Left ventricle myocardium inferior (tissue), 1 donor: ENCODE measurements at places on chromosomes 2 and 18. TPM values are rescaled to one million over a fixed set of nuclear protein-coding genes. Genes with fewer than 3 reads are reported as not detected.

The FOXI3 gene
- total RNA-seq: not detected

The SMIM21 gene
- not detected for total RNA-seq

The PCARE gene
- total RNA-seq: 0.74 TPM

The ODC1 gene
- 41.7 TPM for total RNA-seq

The HOXD13 gene
- not detected for total RNA-seq

The PHOSPHO2 gene
- 3.2 TPM for total RNA-seq

The RBM44 gene
- 0.27 TPM for total RNA-seq

The AMER3 gene
- total RNA-seq: not detected

The CACNB4 gene
- 0.25 TPM for total RNA-seq

The FBXO11 gene
- 34.7 TPM for total RNA-seq

The SMAD7 gene
- 19.3 TPM for total RNA-seq

The CABYR gene
- not detected for total RNA-seq

The SERPINB3 gene
- not detected for total RNA-seq

The LRP1B gene
- total RNA-seq: 0.08 TPM

The PPIL3 gene
- total RNA-seq: 27.3 TPM

The NT5DC4 gene
- not detected for total RNA-seq

The TCF7L1 gene
- 7.0 TPM for total RNA-seq

The UGT1A5 gene
- not detected for total RNA-seq

The FBXO36 gene
- total RNA-seq: 0.58 TPM

The RELCH gene
- total RNA-seq: 15.5 TPM

The LYPD6B gene
- not detected for total RNA-seq

The FAM110C gene
- total RNA-seq: 3.3 TPM

The SLC4A3 gene
- 426 TPM for total RNA-seq

The PRSS56 gene
- total RNA-seq: not detected

The CNPPD1 gene
- 58.1 TPM for total RNA-seq

The TPO gene
- total RNA-seq: 7.1 TPM

The LIMS4 gene
- total RNA-seq: 2.1 TPM

The MROH2A gene
- not detected for total RNA-seq

The TLX2 gene
- not detected for total RNA-seq

The SNTG2 gene
- total RNA-seq: 0.47 TPM

The DAW1 gene
- 0.19 TPM for total RNA-seq

The STAT4 gene
- total RNA-seq: 0.82 TPM

The ZNF521 gene
- total RNA-seq: 10.3 TPM

The SIX3 gene
- total RNA-seq: not detected

The GEN1 gene
- total RNA-seq: 4.3 TPM

The LIMS3 gene
- 5.7 TPM for total RNA-seq

The CCBE1 gene
- 3.2 TPM for total RNA-seq

The TBR1 gene
- total RNA-seq: not detected

The PROM2 gene
- total RNA-seq: 1.4 TPM

The SERPINB2 gene
- not detected for total RNA-seq
